ENCODE measurements at places on chromosomes 5 and 9.

DNA sequence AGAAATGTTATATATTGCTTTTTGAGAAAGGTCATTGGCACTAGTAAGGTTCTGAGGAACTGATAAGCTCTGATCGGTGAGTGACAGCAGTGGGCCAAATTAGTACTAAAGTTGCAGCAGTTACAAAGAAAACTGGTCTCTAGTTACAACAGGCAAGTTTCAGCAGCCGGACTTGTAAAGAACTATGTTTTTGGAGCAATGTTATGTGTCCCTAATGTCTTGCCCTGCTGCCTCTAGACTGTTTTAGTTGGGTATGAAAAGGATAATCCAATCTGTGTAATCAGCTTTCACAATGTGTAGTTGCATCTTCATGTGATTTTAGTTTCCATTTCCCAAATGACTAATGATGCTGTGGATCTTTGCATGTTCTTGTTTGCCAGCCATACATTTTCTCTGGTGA lies 113.5 kb downstream of the CAMK4 start:
- no peaks in the 10 kb centered on the region for H3K27me3 ChIP-seq
- no peaks in the 10 kb centered on the region for H3K4me1 ChIP-seq
- H3K27ac ChIP-seq: no peak overlapping the region
- DNase-seq: no peak
- H3K36me3 ChIP-seq: no peaks in the 10 kb centered on the region

GRCh38 chr5:64834611-64835010 lies 65.9 kb downstream of the CWC27 start:
- no peak overlapping the region for H3K27ac ChIP-seq
- no peaks in the 10 kb centered on the region for H3K27me3 ChIP-seq
- no peaks in the 10 kb centered on the region for H3K36me3 ChIP-seq
- no peaks in the 10 kb centered on the region for H3K4me1 ChIP-seq
- DNase-seq: no peak
- no peak overlapping the region for H3K4me3 ChIP-seq

DNA sequence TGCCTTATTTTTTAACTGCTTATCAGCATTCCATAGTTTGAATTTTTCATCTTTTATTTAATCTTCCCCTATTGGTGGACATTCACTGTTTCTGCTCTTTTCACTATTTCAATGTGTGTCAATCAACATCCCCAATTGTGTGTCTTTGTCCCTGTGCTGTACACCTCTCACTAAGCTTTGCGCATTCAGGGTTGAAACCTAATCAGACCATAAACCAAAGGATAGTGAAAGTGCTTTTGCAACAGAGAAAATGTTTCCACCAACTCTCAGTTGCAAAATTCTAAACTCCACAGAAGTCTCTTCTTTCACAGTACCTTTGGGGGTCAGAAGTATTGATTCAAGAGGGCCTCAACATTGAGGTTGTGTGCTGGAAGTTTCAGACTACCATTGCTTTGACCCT lies 127.1 kb upstream of the SAP30L start:
- no peak overlapping the region for H3K4me3 ChIP-seq
- H3K27ac ChIP-seq: no peak overlapping the region
- peaks cover 18% of the 10 kb centered on the region for H3K36me3 ChIP-seq
- no peak for DNase-seq
- H3K27me3 ChIP-seq: no peaks in the 10 kb centered on the region

DNA sequence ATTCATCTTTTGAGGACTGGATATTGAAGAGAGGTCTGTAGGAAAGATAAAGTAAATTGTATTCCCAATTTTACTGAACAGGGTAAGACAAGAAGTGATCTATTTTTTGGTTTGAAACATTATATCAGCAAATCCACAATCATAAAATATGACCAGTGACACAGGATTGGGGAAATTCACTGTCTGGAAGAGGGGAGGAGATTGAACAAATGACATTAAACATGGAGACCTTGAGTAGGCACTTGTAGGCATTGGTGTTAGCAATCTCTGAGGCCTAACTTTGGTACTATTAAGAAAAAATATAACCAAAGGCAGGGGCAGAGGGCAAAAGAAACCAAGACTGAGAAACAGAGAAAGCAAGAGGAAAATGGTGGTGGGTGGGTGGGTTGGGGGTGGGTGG lies 132.6 kb upstream of the TMEM161B start:
- no peak overlapping the region for H3K27ac ChIP-seq
- DNase-seq: no peak
- no peaks in the 10 kb centered on the region for H3K4me1 ChIP-seq

- H3K36me3 ChIP-seq: no peaks in the 10 kb centered on the region
- DNase-seq: no peak
- no peak overlapping the region for H3K4me3 ChIP-seq
- H3K27me3 ChIP-seq: no peaks in the 10 kb centered on the region
Measured at GRCh38 chr9:112559629-112560413, 73.2 kb downstream of the KIAA1958 start.

- no peaks in the 10 kb centered on the region for H3K4me1 ChIP-seq
- DNase-seq: no peak
- H3K4me3 ChIP-seq: no peak overlapping the region
- no peaks in the 10 kb centered on the region for H3K36me3 ChIP-seq
Measured at GRCh38 chr5:6494939-6495338, 46.3 kb downstream of the UBE2QL1 start.
